ENCODE measurements at places on chromosomes 7 and 10.

DNA sequence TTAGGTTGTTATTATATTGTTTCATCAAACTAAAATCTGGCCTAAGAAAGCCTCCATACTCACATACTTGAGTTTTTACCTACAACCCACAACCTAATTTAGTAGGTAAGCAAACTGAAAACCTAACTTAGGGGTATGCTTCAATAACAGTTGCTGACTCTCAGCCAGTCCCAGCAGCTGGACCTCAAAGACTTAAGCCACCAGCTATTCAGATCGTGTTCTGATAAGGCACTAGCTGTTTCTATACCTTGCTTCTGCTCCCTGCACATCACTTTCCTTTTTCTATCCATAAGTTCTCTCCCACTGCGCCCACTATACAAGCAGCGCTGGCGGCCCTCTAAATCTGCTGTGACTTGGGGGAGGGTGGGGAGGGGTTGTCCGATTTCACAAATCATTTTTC lies 42.3 kb downstream of the SUGCT start:
- no peak for DNase-seq

DNA sequence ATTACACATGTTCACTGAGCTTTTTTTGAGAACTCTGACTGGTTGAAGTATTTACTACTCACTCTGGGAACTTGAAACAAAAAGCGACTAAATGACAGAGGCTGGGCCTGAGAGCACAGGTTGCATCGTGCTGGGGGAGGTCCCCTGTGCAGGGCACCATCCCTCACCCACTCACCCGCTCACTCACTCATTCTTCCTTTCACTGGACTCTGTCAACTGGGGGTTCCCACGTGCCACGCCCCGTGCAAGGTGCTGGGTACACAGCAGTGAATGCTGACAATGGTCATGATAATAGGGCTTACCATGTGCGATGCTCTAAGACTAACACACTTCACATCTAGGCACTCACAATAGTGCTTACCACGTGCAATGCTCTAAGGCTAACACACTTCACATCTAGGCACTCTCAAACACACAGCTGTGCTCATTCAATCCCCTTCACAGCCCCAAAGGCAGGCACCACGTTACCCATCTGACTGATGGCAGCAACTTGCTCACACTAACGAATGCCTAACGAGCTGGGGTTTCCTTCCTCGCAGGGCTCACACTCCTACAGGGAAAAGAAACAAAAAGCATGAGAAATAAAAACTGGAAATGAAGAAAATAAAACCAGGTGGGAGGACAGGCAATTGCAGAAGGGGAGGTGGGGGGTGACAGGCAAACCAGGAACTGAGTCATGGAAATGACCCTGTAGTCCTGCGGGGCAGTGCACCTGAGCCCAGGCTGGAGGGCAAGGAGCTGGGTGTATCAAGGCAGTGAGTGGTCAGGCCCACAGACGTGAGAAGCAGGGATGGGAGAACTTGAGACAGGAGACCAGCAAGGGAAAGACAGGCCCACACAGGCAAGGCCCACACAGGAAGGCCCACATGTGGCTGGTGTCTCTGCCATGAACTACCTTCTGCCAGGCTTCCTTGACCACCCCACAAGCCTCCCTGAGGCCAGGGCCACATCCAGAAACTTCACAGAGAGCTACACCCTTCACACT lies 147.0 kb upstream of the FAM20C start:
- DNase-seq, result peak; percentile 39

DNA sequence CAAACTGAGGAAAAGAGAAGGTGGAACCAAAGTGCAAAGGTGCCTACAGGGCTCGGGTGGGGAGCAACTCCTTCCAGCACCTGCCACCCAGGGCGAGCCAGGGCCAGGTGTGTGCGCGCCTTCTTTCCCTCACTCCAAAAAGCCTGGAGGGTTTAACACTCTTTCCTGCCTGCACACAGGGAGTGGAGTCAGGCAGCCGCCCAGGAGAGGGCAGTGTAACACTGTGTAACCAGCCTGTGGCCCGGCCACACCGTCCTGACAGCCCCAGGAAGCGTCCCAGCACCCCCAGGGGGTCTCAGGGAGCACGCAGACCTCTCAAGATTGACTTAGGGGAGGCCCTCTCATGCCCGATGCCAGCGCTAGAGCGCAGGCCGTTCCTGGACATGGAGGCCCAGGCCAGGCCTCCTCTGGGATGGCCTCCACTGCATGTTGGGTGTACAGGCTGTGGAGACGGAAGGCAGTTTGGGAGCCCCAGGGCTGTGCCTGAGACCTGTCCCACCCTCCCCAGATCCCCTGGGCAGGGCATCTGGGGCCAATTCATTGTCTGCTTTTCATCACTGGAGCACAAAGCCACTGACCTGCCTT lies 13.4 kb downstream of the BRI3 start:
- DNase-seq, result peak; percentile 69

GRCh38 chr10:75774783-75775490 lies 343.5 kb downstream of the LRMDA start:
- no peak for DNase-seq

DNA sequence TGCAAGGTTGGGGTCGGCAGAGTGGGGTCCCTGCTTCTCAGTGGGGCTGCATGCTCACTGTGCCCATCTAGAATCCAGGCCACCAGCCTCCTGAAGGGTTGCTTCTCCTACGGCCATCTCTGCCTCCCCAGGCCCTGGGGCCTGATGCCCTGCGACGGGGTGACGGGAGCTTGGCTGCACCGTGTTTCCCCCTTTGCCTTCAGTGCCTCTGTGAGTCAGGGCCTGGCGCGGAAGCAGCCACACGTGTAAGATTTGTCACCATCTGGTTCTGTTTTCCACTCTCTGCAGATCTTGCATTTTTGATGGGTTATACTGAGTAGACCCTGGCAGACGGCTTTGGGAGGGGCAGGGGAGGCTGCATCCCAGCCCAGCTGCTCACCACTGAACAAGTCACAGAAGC lies 7.2 kb downstream of the ADAMTS14 start:
- DNase-seq, result peak; percentile 78

DNA sequence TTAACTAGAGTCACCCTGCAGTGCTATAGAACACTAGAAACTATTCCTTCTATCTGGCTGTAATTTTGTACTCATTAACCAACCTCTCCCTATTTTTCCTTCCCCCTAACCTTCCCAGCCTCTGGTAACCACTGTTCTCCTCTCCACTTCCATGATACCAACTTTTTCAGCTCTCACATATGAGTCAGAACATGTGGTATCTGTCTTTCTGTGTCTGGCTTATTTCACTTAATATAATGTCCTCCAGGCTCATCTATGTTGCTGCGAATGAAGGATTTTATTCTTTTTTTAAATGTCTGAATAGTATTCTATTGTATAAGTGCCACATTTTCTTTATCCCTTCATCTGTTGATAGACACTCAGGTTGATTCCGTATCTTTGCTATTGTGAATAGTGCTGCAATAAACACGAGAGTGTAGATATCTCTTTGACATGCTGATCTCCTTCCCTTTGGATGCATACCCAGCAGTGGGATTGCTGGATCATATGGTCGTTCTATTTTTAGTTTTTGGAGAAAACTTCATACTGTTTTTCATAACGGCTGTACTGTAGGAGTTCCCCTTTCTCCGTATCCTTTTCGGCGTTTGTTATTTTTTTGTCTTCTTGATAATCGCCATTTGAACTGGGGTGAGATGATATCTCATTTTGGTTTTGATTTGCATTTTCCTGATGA lies 101.4 kb downstream of the FAM107B start:
- DNase-seq, result no peak

- DNase-seq, result no peak
Observed at GRCh38 chr7:126806614-126807013, 446.1 kb downstream of the GRM8 start.

DNA sequence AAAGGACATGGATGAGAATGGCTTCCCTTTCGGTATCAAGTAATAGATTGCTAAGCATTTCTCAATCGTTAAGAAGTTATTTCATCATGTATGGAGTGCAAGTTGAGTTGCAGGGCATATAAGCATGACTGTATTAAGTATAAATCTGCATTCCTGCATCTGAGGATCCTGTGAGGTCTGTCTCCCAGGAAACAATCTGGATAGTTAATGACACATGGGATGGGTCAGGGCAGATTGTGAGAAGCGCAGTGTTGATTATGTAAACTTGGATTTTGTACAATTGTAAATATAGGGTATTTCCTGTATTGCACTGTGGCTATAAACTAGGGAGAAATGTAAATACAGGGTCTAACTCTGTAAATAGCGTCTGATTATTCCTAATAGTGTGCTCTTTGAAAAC lies 102.6 kb downstream of the PLXDC2 start:
- no peak for DNase-seq

- no peak for DNase-seq
Observed at GRCh38 chr7:142299237-142299781, 41.5 kb upstream of the PRSS58 start.

DNA sequence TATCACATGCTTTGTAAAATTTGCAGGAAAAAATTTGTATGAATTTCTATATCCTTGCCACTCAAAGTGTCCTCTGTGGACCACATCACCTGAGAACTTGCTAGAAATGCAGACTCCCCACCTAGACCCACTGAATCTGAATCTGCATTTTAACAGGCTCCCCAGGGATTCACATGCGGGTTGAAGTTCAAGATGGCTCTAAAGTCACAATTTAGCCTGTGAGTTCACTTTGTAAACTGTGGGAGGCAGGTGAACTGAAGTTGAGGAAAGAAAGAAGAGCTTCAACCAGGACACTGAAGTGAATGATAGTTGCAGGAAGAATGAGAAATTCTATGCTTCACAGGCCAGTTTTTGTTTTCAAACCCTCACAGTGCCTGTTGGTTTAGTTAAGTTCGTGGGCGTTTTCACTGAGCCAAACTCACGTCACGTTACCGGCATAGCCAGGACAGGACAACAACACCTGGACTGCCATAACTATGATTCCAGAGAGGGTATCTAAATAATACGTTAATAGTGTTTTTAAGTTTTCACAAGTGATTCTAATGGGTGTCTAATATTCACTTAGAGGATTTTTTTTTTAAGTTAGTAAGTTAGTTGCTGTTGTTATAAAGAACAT lies 240.0 kb downstream of the PHTF2 start:
- no peak for DNase-seq

DNA sequence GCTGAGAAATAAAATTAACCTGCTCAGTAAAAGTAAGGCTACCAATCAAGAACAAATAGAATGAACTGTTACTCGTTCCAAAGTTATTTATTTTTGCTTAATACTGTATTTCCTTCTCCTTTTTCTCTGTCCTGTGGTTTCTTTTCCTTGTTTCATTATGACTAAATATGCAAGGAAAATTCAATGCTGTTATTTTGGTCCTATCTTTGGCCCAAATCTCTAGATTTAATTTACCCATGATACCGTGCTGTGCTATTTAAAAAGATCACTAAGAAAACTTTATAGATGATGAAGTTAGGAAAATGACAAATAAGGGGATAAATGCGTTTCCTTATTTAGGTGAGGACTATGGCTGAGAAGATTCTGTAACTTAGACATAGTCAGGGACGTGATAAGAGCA lies 45.3 kb upstream of the FAM133B start:
- no peak for DNase-seq

DNA sequence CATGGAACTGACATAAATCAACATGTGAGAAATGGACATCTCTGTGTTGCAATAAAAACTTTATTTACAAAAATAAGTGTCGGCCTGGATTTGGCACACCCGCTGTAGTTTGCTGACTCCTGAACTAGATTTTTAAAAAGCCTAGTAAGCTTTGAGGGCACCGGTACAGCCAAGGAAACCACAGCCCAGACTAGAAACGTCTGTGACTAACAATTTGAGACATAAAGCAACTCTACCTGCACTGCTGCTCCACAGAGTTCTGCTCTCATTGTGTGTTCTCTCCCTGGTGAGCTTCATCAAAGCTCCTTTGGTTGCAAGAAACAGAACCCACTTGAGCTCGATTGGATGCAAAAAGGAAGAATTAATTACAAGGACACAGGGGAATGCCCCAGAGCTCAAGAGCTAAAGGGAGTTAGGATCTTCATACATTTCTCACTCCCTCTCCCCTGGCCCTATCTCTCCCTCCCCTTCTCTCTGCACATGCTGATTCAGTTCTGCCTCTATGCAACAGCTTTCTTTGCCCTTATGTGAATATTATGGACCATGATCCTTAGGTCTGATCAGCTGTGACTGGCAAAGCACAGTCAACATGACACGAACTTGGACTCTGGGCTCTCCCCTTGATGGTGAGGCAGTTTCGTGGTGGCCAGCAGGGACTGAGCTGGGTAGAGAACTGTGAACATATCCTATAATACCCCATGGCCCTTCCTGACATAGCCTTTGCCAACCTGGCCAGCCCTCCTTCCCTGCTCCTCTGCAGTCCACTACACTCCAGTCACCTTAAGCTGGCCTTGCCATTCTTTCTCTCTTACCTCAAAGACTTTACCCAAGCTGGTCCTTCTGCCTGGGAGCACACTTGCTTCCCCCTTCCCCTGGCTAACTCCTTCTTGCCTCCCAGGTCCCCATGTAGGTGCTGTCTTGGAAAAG lies 77.5 kb upstream of the YAE1 start:
- no peak for DNase-seq

DNA sequence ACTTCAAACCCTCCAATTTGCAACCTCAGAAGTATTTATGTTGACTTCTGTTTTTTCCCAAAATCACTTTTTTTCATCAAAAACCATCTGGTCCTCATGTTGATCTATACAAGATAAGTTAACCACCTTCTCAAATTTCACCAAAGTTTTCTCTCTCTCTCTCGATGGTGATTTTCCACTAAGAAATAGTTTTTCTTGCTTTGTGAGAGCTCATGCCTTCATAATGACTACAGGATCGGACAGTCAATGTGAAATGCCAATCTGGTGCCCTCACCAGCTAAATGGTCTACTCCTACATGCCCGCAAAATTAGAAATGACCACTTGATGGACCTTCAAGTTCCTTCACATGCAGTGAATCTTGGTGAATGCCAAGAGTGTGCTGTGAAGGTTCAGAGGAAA lies 40.4 kb downstream of the CNNM1 start:
- DNase-seq, result no peak

- DNase-seq, result peak; percentile 85
Observed at GRCh38 chr7:106111655-106112117, 426 bp downstream of the SYPL1 start.

- DNase-seq, result no peak
Observed at GRCh38 chr7:2474224-2474623, 2.0 kb downstream of the GRIFIN start.

- DNase-seq, result no peak
Observed at GRCh38 chr10:5159126-5159525, 25.8 kb downstream of the AKR1C8 start.

DNA sequence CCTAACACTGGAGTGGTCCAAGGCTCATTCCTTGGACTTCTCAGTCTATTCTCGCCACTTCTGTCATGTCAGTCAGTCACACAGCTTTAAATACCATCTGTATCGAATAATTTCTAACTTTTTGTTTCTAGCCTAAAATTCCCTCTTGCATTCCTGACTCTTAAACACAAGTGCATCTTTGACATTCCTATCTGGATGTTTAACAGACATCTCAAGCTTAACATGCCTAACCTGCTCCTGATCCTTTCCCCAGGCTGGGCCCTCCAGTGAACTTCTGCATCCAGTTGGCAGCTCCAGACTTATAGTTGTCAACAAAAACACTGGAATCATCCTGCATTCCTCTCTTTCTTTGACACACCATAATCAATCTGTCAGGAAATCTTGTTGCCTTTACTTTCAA lies 4.5 kb upstream of the ABCB4 start:
- no peak for DNase-seq

All from suprapubic skin (tissue), 4 donors.